ENCODE measurements at places on chromosomes 2 and 18. TPM values are rescaled to one million over a fixed set of nuclear protein-coding genes. Genes with fewer than 3 reads are reported as not detected.

Gene UGT1A8
- total RNA-seq, result not detected

Gene CHN1
- total RNA-seq, result 59.2 TPM

Gene BUB1
- total RNA-seq, result 65.7 TPM

Gene ACVR1
- 46.4 TPM for total RNA-seq

Gene FEV
- total RNA-seq, result under 0.01 TPM

Gene HNRNPLL
- total RNA-seq, result 49.8 TPM

Gene SCN2A
- 7.8 TPM for total RNA-seq

Gene CLIP4
- total RNA-seq, result 63.6 TPM

Gene SERPINB13
- total RNA-seq, result not detected

All from smooth muscle cell of trachea (primary cell).